ENCODE measurements at places on chromosomes 3 and 15.

GRCh38 chr3:18149386-18149785 is 275.8 kb downstream of the SATB1 start:
- no peak for DNase-seq

DNA sequence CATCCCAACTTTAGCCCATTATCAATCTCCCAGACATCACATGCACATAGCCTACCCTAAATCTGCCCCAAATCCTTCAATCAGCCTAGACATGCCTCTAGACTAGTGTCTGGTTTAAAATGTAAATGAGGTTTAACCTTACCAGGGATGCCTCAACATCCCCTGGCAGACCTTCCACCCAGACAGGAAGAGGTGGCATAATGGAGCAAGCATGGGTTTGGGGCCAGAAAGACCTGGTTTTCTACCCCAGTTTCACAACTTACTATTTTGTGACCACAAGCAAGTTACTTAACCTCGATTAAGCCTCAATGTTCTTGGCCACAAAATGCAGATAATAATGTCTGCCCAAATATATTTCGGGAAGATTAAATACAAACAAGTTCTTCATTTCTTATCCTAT is 28.3 kb upstream of the THBS1 start:
- DNase-seq, result no peak

DNA sequence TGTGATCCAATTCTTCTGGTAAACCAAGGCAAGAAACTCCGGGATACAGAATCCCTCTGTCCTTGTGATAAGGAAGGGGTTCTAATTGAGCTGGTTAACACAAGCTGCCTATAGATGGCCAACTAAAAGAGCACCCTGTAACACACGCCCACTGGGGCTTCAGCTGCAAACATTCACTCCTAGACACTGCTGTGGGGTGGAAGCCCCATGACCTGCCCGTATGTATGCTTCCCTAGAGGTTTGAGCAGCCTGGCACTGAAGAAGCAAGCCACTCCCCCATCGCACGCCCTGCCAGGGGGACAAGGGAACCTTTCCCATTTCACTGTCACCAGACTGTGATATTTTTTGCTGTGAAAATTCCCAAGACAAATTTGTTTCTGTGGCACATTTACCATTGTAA is 516.9 kb upstream of the GOLIM4 start:
- no peak for DNase-seq

GRCh38 chr15:60313906-60314305 is 83.9 kb downstream of the ANXA2 start:
- no peak for DNase-seq

DNA sequence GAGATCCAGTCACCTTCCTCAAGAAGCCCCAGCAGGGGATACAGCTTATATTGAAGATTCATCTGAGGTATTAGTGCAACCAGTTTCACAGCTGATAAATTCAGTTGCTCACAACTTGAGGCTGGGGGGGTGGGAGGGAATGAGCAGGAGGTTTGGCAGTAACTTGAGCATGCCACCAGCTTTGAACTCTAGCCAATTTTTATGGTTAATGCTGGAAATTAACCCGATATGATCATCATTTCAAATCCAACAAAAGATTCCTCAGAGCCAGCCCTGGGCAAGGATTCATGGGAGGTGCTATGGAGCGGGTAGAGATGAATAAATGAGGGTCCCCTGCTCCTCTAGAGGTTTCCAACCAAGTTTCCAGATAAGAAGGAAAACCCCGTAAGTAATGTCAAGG is 73.1 kb upstream of the HES1 start:
- DNase-seq, result no peak

GRCh38 chr3:141306922-141307321 is 61.4 kb upstream of the ZBTB38 start:
- no peak for DNase-seq

- no peak for DNase-seq
Observed at GRCh38 chr3:103393395-103394186, 958.8 kb downstream of the ZPLD1 start.

DNA sequence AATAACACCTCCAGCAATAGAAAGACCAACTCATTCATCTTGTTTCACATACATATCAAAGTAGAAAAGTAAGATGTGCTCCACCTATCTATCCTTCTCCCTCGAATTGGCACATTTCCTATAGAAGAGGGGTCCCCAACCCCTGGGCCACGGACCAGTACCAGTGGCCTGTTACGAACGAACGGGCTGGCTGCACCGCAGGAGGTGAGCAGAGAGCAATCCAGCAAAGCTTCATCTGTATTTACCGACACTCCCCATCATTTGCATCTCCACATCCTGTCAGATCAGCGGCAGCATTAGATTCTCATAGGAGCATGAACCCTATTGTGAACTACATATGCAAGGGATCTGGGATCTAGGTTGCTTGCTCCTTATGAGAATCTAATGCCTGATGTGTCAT is 95.0 kb upstream of the CGNL1 start:
- no peak for DNase-seq

DNA sequence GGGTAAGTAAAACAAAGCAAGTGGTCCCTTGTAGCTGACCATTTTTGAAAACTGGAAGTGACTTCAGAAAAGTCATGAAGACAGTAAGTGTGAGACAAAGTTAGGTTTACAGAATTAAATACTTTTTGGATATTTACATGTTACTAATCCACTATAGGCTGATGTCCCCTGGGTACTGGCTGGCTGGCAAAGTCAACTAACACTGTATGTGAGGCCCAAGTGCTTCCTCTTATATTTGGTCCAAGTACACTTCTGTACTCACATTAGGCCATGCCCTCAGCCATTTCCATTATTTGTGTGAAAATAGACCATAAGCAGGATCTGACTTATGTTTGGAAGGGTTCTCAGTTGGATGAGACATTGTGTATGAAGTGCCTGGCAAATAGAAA is 5.5 kb upstream of the LEKR1 start:
- DNase-seq, result no peak

GRCh38 chr3:122305818-122306621 is 19.0 kb upstream of the CSTA start:
- no peak for DNase-seq

DNA sequence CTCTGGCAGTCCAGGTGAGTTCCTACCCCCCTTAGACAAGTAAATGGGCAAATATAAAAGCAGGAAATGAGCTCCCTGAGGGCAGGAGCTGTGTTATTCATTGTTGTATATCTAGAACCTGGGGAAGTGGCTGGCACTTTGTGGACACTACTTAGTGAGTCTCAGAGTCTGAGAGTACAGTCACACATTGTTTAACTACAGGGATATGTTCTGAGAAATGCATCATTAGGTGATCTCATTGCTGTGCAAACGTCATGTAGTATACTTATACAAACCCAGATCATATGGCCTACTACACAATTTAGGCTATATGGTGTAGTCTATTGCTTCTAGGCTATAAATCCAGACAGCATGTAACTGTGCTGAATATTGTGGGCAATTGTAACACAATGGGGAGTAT is 52.4 kb downstream of the DRD3 start:
- DNase-seq, result no peak

GRCh38 chr3:69425249-69425648 is 39.4 kb upstream of the FRMD4B start:
- DNase-seq, result no peak

- DNase-seq, result no peak
Observed at GRCh38 chr3:64207289-64208080, 17.8 kb downstream of the PRICKLE2 start.

DNA sequence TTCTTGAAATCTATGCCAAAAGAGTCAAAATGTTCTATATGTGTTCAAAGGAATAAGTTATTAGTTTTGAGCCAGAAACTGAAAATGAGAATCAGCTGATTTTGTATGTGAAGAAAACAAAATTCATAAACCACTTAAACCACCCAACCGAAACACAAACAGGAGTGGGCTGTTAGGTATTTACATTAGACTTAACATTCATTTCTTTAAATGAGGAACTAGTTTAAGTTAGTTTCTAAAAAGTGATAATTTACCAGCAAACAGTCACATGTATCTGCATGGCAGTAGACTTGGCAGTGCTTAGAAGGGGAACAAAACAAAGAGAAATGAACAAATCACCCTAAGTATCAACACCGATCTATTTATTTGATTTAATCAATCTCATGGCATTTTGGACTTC is 128.0 kb downstream of the GMNC start:
- no peak for DNase-seq

GRCh38 chr3:33006571-33007286 is 55.3 kb downstream of the CCR4 start:
- DNase-seq, result no peak

DNA sequence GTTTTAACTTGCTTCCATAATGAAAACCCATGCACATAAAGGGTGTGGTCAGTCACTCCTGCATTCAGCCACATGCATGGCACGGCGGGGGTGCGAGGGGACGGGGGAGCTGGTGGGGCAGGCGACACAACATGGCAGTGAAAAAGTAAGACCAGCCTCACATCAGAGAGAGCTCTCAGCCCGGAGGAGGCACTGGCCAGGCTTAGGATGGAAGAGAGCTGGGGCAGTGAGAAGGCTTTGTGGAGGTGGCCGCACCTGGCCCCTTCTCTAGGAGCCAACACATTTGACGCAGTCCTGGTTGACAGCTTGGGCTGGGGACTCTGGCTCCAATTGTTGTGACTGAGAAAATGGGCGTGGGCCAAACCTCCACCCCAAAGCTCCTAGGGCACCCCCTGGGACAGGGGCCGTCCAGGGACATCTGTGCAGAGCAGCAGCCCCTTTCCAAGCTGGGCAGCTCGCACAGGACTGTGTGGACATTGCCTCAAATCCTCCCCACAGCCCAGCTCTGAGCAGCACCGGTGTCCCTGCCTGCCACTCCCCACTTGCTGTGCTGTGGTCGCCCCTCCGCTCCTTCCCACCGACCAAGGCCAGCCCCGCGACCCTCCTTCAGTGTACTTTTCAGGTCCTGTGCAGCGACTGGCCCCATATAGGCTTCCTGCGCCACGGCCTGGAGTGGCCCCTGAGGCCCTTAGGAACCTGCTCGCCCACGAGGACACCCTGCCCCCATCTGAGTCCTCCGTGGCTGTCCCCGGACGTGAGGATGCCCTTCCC is 126.0 kb upstream of the IQSEC1 start:
- no peak for DNase-seq

- DNase-seq, result no peak
Observed at GRCh38 chr3:42507252-42507651, 4.8 kb downstream of the VIPR1 start.

DNA sequence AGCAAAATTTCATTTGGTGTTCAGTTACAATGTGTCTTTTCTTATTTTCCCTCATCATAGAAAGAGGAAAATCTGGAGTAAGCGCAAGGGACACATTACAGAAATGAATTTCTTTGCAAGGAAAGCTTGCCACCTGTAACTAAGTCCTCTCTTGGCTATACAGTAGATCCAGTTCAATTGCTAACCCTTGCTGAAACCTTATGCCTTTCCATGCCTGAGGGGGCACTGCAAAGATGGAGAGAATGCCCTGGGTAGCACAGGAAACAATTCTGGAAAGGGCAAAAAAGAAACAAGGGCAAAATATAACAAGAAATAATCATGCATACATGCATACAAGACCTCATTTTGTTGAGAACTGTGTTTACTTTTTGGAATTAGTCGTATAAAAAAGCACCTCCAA is 4.3 kb downstream of the CADM2 start:
- no peak for DNase-seq

DNA sequence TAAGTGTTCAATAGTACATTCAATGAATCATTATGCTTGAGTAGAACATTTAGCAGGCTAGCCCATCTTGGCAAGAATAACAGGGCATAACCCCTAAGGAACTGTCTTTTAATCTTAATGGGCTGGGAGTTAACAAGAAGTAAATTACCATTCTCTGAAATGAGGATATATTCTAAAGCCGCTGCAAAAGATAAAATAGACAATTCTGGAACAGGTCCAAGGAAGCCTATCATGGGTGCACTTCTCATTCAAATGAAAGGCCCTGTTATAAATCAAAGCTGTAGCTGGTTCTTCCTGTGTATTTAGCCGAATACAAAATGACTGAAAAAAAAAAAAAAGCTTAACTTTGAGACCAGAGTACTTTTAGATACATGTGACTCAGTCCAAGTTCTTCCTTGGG is 15.6 kb downstream of the MTHFS start:
- DNase-seq, result no peak

- no peak for DNase-seq
Observed at GRCh38 chr15:71559098-71559497, 251.3 kb upstream of the NR2E3 start.

- no peak for DNase-seq
Observed at GRCh38 chr15:40190591-40190990, 29.7 kb downstream of the BUB1B start.

DNA sequence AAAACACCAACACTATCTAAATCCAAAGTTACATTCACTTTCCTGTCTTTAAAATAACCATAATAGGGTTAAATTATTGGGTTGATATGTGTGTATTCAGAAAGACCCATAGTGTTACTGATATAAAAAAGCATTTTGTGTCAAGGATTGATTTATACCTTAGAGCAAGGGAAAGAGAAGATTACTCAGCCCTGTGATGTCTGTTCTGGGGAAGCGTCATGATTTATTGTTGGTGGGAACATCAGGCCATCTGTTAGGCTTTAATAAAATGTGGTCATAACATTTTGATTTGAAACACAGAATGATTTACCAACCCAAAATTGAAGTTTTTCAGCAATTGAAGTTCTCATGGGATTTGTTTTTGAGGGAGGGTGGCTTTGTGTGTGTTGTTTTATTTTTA is 33.2 kb downstream of the SIDT1 start:
- no peak for DNase-seq

- DNase-seq, result no peak
Observed at GRCh38 chr15:57545995-57546394, 45.7 kb upstream of the MYZAP start.

DNA sequence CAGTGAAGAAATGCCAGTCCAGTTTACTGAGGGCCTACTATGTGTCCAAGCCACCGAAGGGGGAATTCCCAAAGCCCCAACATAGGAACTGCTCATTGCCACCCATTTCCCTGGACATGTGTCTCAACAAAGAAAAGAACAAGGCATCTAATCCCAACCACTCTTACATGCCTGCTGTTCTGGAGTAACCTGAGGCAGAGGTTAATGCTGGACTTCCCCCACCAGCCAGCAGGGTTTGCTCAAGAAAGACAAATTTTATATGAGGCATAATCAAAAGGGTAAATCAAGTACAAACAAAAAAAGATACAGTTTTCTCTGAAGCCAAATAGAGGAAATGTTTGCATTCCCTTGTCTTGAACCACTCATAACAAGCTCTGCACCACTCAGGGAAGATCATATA is 4.1 kb downstream of the ADCY5 start:
- DNase-seq, result no peak

DNA sequence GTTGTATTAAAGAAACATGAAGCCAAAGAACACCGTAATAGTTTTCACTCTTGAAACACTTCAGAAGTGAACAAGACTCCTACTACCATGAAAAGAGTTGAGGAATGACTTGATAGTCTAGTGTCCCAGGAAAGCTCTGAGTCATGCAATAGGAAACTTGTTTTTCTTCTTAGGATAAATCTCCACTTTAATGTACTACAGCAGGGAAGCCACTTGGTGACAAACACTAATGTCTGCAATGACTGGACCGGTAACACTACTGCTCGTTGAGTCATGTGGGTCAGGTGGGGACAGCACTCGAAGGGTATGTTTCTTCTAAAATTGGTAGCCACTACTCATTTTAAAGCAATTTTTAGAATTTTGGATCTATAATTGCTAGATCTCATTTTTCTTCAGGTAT is 291.7 kb upstream of the CNTN3 start:
- DNase-seq, result no peak
